ENCODE measurements at places on chromosomes 5 and 9.

GRCh38 chr9:8757881-8758280, 958.3 kb upstream of the DMAC1 start:
- no peak for DNase-seq

DNA sequence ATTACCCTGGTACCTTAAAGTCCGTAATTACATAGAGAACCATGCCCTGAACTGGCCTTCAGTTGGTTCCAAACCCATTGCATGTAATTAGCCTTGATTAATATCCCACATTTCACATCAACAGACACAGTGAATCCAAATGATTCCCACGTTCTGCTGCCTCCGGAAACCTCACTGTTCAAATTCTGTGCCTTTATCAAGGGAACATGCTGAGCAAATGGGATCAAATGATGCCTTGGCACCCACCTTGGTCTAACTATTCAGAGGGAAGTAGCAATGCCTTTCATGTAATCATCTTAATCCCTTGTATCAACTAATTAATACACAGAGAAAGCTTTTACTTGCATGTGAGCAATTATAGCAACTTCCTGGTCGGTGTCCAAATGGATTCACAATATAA, 100.6 kb downstream of the EFNA5 start:
- no peak for DNase-seq

GRCh38 chr9:4670591-4670990, 4.3 kb upstream of the SPATA6L start:
- no peak for DNase-seq

- DNase-seq, result no peak
Measured at GRCh38 chr5:178465228-178465860, 124.8 kb downstream of the COL23A1 start.
